ENCODE measurements at places on chromosomes 13 and 19.

DNA sequence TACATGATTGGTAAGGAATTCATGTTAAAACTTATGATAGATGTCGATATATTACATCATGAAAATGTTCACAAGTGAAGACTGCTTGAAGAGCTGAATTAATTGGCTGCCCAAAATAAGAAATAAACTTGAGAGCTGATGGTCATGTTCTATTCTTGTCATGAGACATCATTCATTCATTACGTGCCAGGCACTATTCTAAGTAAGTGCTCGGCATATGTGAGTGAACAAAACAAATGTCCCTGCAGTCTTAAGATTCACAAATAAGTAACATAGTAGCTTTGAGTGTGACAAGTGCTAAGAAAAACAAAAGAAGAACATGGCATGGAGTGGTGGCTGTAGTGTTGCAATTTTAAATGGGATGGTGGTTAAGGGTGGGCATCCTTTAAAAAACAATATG, 329.3 kb downstream of the SUCLA2 start:
- DNase-seq, result no peak

DNA sequence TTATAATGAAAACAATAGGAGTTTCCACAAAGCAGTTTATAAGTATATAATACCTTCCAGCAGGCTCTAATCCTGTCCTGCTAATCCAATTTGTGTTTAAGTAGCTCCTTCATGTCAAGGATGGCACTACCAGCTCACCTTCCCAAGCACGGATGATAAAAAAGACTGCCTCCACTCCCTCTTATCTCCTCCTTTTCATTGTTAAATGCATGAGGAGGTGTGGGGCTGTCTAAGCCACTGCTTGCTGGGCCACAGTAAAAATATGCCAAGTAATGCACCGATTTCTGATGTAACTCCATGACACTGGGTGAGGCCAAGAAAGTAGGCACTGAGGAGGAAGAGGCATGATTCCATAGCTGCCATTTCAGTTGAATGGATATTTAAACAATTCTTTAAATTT, 193.1 kb downstream of the ZIC5 start:
- no peak for DNase-seq

- no peak for DNase-seq
Observed at GRCh38 chr13:76380446-76381065, 505.6 kb downstream of the KCTD12 start.

- no peak for DNase-seq
Observed at GRCh38 chr13:40578055-40578454, 88.4 kb downstream of the FOXO1 start.

- DNase-seq, result no peak
Observed at GRCh38 chr19:8887364-8887763, 55.2 kb downstream of the MBD3L1 start.

DNA sequence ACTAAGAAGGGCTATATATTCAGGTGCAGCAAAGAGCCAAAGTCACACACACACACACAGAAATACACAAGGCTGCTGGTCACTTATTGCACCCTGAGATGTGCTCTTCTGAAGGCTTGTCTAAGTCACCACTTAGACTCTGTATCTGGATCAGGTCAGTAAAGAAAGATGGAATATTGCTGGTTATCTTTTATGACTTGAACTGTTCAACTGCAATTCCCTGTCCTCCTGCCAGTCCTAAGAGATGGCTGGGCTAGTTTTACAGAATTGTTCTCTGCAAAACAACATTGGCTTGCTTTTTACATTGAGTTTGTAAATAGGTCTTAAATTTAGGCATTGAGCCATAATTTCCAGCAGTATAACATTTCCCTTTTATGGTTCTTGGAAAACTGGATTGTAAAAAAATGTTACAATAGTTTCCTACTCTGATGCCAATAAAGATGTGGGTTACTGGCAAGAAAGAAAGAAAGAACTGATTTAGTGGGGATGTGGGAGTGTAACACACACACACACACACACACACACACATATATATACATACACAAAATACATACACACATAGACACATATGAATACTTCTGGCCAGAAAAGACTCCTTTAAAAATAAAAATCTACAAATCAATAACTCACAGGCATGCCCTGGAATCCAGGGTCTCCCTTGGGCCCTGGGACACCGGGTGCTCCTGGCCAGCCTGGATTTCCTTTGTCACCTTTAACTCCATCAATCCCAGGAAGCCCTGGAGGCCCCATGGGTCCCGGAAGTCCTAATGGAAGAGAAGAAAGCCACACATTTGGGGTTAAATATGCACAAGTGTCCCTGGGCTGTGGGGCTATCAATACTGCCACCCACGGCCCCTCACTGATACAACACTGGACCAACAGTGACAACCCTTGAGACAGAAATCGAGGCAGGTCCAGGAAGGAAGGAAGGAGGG, 137.7 kb downstream of the COL4A1 start:
- no peak for DNase-seq

- DNase-seq, result no peak
Observed at GRCh38 chr13:49783865-49784264, 8.6 kb downstream of the KPNA3 start.

GRCh38 chr13:45243077-45243476, 42.2 kb upstream of the KCTD4 start:
- no peak for DNase-seq

- DNase-seq, result no peak
Observed at GRCh38 chr13:46636451-46636850, 83.5 kb downstream of the LRCH1 start.

DNA sequence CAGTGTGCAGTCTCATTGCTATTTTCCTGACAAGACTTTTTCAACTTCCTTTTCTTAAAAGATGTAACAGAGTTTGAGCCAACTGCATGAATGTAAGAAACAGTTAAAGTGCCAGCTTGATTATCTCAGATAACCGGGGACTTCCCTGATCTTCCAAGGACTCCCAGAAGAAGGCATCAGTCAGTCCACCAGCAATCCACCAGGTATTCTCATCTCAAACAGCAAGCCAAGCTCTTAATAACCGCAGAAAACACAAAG, 350.1 kb downstream of the LIG4 start:
- DNase-seq, result no peak

- no peak for DNase-seq
Observed at GRCh38 chr19:17180997-17181702, 34.0 kb upstream of the USE1 start.

- DNase-seq, result peak; percentile 62
Observed at GRCh38 chr13:49791315-49791710, 1.2 kb downstream of the KPNA3 start.

GRCh38 chr13:113288880-113289279, 8.2 kb upstream of the LAMP1 start:
- no peak for DNase-seq

- no peak for DNase-seq
Observed at GRCh38 chr13:33743438-33744368, 74.2 kb upstream of the RFC3 start.

DNA sequence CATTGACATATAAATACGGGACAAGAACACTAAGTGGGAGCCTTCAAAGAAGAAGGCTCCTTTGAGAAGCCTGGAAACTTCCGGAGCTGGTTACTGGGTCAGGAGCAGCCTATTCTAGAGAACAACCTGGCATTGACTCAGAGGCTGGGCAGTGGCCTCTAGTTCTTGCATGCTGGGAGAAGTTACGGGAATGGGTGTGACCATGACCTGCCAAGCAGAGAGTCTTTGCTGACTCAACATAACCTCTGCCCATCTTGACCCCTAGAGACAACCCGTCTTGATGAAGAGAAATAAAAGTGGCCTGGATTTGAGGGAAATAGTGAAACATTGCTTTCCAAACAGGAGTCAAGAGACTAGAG, 21.0 kb downstream of the STARD13 start:
- no peak for DNase-seq

- DNase-seq, result no peak
Observed at GRCh38 chr13:45747071-45747470, 45.0 kb downstream of the CBY2 start.

DNA sequence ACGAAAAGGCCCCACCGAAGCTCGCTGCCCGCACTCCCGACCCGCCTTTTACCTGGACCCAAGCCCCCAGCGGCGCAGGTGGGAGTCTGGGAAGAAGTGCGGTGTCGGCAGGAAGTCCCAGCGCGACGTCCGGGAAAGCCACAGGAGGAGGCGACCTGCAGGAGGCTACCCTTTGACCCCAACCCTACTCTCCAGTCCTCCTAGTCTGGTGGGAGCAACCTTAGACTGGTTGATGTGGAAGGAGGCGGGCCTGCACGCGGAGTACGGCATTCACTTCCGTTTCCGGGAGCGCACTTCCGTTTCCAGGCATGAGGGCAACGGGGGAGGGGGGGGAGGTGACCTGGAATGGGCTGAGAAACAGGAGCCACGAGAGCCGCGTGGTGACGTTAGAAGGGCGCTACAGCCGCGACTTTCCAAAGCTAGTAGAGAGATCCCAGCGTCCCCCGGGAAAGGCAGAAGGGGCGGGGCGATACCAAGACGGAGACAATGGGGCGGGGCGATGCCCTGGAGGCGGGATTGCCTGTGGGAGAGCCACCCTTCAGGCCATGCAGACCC, 28.5 kb downstream of the ZNF266 start:
- DNase-seq, result peak; percentile 60

DNA sequence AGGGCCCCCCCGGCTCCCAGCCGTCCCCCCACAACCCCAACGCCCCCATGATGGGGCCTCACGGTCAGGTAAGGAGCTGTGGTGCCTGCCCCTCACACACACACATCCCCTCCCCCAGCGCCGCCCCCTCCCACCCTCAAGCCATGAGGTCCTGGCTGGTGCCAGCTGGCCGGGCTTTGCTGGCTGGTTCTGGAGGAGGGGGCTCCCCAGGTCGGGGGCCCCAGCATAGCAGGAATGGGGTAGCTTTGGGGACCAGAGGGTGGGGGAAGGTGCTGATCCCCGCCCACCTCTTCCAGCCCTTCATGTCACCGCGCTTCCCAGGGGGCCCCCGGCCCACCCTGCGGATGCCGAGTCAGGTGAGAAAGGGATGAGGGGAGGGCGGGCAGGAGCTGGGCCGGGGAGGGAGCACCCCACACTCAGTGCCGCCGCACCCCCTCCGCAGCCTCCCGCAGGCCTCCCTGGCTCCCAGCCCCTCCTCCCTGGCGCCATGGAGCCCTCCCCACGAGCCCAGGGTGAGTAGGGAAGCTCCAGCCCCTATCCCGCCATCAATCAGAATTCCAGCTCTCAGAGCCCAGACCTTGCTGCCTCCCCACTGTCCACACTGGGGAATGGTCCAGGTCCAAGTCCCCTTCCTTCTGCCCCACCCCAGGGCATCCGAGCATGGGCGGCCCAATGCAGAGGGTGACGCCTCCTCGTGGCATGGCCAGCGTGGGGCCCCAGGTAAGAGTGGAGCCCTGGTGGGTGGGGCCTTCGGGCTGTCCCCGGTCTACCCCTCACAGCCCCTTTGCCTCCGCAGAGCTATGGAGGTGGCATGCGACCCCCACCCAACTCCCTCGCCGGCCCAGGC, 6.4 kb downstream of the ISYNA1 start:
- DNase-seq, result no peak

DNA sequence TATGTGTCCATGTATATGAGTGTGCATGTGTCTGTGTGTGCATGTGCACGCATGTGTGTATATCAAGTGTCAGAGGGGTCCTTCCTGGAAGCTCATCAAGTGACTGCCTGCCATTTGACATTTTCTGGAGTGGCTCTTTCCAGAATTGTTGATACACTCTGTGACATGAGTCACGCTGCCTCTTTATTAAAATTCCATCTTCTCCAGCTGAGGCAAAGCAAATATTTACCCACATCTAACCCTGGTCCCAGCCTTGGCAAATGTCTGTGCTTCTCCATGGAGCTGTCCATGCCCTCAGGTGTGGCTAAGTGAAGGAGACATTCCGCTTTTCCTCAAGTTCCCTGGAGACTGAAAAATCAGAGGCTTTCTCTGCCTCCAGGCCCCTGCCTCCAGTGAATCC, 88.2 kb upstream of the MBNL2 start:
- no peak for DNase-seq

DNA sequence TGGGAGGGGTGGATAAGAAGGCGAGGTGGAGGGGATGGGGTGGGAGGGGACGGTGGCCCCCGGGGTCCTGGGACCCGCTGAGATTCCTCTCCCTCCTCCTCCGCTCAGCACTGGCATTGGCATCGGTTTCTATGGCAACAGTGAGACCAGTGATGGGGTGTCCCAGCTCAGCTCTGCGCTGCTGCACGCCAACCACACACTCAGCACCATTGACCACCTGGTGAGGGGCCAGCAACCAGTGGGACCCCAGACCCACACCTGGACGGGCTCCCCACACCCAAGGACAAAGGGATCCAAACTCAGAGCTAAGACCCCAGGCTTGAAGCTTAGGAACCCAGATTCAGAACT, 5.9 kb downstream of the TTYH1 start:
- DNase-seq, result no peak

GRCh38 chr19:750640-751423, at the start of gene MISP:
Gene MISP, plus strand, starts transcription at chr19:751112. Its CDS starts 5,835 bp downstream, at chr19:756947.
- DNase-seq, result no peak

DNA sequence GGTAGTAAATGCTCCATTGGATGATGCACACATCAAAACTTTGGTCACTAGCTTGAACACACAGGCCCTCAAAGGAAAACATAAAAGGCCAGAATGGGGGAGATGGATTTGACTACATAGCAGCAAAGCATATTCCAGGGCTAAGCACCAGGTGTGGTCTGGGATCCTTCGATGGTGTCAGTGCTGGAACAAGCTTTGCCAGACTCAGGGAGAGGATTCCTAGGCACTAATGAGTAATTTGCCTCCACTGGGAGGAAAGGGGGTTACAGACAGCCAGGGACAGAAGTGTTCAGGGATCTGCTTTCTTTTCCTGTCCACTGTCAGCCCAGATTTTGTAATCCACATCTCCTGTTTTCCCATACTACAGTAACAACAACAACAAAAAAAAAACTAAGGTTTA, 157.2 kb upstream of the OBI1 start:
- DNase-seq, result no peak

DNA sequence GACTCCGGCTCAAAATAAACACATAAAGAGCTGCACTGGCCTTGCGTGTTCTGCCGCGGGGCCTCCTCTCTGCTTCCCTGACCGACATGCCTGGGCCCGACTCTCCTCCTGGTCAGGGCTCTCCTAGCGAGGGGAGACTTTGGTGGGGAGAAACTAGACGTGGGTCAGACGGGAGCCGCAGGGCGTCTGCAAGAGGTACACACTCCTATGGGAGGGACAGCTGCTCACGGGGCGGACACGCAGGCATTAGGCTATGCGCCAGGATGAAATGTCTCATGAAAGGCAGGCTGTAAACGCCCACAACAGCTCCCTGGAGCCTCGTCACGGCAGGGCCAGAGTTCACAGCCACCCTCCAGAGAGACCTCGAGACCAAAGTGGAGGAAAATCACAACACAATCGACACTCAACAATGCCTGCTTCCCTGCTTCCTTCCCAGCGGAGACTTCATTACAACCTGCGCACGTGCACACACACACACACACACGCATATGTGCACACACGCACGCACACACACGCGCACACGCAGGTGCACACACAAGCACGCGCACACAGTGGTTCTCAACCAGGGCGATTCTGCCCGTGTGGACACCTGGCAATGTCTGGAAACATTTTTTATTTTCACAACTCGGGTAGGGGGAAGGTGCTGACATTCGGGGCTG, 5.8 kb downstream of the SLC39A3 start:
- no peak for DNase-seq

- peak; percentile 61 for DNase-seq
Observed at GRCh38 chr19:6457958-6458694, 1.5 kb downstream of the SLC25A23 start.

Measured in GM13977 (cell line).